Gastroesophageal sphincter (tissue), 4 donors: ENCODE measurements at places on chromosomes 5 and 9. TPM values are rescaled to one million over a fixed set of nuclear protein-coding genes. Genes with fewer than 3 reads are reported as not detected.
A peak's percentile ranks its signal among the peaks of the same experiment; 100 is the strongest.

The HNRNPAB gene
- 117 TPM for total RNA-seq

The MARCOL gene
- total RNA-seq: not detected

The HTR1A gene
- total RNA-seq: not detected

The ACSL6 gene
- 3.6 TPM for total RNA-seq

The C1QTNF3 gene
- total RNA-seq: 13.1 TPM

The FCN2 gene
- total RNA-seq: not detected

The CANX gene
- 281 TPM for total RNA-seq

The TAF1L gene
- total RNA-seq: not detected

The CKMT2 gene
- 10.2 TPM for total RNA-seq

The OLFM1 gene
- total RNA-seq: 32.8 TPM

DNA sequence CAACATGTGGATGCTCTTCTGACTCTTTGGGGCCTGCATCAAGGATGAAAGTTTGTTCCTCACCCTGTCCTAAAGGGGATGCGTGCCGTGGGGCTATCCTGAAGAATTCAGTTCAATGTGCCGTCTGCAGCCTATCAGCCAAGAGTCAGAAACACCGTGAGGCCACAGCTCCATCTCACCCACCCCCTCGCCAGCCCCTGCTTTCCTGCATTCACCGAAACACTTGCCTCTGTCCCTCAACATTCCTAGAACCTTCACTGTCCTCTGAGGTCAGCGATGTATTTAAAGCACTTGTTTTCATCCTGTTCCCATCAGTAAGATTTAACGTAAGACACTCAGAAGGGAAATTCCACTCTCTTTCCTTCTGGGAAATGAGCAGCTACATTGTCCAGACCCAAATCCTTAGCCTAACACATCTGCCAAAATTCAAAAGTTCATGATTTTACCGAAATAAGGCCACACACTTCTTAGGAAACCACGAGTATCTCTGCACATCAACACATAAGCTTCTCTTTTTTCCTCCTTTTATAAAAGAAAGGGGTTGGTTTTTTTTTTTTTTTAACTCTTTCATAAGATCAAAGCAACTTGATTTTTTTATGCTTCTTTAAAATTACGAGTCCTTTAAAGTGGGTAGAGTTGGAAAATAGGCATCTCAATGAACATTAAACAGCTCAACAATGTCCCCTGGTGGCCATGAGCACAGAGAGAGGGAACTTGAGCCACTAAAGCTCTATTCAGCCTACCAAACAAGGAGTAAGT, 100.7 kb downstream of the SUSD1 start:
- ATAC-seq: peak; percentile 75

DNA sequence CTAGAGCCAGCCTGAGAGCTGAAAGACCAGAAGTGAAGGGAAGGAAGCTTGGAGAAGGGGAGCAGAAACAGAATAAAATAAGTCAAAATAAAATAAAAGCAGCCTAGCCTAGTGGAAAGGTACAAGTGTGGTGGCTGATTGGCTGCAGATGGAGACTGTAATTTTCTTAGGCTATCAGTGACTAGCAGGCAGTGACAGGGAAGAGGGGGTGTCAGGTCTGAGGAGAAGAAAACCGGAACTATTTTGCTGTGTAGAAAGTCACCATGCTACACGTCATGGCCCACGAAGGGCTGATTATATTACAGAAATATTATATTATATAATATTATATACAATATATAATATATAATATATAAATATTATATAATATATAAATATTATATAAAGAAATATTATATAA, 98.1 kb upstream of the TAF11L2 start:
- ATAC-seq: no peak

DNA sequence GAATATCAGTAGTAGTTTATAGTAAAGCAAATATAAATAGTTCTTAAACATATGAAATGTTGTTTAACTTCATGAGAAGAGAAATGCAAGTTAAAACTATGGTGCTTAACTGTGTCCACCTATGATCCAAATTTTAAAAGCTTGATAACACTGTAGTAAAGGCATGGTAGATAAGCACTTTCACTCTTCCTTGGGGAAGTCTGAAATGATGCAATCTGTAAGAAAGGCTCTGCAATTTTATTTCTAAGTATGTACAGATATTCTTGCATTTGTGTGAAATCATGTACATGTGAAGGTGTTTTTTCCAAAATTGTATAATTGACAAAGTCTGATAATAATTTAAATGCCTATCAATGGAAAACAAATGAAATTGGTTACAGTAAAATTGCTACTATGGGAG, 66.9 kb downstream of the SYK start:
- no peak for ATAC-seq

DNA sequence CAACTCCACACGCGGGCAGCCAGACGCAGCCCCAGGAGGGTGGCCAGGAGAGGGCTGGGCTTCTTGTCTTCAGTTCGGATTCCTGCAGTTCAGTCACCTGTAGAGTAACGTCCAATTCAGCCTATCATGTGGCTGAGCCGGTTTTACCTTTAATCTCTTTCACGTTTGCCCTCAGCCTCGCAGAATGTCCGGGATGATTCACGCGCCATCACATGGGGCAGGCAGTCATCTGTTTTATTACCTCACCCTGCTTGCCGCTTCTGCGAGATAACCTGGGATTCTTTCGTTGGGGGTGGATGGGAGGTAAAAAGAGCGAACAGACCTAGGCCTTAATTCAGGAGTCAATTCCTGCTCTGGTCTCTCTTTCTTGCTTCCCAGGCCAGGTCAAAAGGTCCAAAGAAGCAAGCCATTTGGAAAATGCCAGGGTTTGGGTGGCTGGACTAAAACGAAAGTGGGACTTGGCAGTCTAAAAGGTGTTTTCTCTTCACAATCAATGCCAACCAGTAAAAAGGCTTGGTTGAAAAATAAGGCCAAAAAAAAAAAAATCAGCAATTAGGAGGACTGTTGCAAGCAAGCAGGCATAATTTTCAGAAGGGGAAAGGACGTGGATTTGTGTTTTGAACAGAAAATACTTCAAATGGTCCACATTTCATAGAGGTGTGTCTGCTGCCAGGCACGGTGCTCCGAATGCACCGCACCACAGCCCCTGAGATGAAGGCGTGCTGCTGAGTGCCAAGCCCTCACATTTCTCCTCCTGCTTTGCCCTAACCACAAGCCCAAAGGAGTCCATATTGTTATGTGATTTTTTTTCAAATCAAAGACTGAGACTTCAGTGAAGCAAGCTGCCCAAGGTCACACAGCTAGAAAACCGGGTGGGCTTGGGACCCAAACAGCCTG, 2.8 kb upstream of the WWC1 start:
- no peak for ATAC-seq

GRCh38 chr9:114968671-114969070, 38.3 kb upstream of the TNFSF8 start:
- no peak for ATAC-seq

DNA sequence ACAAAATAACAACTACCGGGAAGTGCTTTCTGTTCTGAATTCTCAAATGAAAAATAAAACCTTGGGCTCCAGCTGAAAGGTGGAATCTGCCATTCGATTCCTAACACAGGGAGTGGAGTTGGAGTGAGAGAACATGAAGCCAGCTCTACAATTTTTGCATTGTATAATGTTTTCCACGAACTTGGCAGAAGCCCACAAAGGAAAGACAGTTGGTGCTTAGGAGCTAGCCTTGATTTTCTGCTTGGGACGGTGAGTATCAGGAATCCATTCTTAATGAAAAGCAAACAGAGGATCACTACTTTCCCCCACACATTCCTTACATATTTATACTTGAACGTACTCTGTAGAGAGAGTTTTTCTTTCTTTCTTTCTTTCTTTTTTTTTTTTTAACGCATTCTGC, 74.2 kb upstream of the FBXL7 start:
- no peak for ATAC-seq

DNA sequence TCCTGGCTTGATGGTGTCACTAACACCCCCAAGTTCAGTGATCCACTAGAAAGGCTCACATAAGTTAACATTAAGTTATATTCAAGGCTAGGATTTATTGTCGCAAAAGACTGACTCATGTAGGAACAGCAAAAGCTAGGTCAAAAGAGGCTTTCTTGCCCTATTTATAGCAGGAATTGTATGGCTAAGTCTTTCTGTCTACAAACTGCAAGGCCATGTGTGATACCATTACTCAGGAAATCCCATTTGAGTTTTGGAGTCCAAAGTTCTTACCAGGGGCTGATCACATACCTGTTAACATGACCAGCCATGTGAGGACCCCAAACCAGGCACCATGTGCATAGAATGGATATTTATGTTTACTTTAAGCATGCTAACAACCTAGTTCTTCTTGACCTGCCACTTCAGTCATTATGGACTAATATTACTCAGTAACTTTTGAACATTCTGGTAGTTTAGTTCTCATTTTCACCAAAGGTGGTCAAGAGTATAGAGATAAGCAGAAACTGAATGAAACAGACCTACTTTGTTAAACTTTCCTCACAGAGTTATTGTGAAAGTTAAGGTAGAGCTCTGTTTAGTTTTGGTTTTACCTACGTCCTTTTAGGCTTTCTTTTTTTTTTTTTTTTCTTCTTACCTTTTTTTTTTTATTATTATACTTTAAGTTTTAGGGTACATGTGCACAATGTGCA, 281.1 kb downstream of the FER start:
- ATAC-seq: no peak

- ATAC-seq: no peak
Observed at GRCh38 chr9:98057138-98057799, 737 bp downstream of the NANS start.

GRCh38 chr5:1324719-1325190, 20.1 kb downstream of the CLPTM1L start:
- no peak for ATAC-seq

- ATAC-seq: no peak
Observed at GRCh38 chr5:66710557-66711088, 114.4 kb downstream of the MAST4 start.

GRCh38 chr9:122033775-122034373, 59.2 kb downstream of the TTLL11 start:
- ATAC-seq: no peak

GRCh38 chr5:36705055-36705454, 98.6 kb downstream of the SLC1A3 start:
- ATAC-seq: no peak

GRCh38 chr5:72328172-72328571, 8.0 kb downstream of the PTCD2 start:
- no peak for ATAC-seq

DNA sequence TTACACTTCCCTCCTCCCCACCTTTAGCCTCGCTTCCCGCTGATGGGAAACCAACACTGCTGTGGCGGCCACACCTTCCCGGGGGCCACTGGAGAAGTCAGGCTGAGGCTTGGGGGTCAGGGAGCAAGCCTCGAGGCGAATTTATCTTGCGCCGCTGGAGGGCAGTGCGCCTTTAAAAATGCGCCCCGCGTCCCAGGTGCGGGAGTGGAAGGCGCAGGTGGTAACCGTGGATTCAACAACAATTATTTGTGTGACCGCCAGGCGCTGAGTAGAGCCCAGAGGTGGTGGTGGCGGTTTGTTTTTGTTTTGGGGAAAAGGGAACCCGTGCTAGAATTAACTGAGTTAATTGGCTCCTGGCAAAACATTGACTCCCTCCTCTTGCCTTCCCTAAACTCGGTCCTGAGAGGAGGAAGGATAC, 1.1 kb downstream of the CFAP77 start:
- no peak for ATAC-seq

GRCh38 chr5:177209610-177210009, 76.0 kb downstream of the NSD1 start:
- no peak for ATAC-seq

DNA sequence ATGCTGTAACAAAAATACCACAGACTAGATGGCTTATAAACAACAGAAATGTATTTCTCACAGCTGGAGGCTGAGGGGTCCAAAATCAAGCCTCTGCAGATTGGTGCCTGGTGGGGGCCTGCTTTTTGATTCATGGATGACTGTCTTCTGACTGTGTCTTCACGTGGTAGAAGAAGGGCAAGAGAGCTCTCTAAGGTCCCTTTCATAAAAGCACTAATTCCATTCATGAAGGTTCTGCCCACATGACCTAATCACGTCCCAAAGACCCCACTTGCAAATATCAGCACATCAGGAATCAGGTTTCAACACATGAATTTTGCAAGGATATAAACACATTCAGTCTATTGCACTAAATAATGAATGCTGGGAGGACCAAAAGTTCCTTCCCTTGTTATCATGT, 278.4 kb downstream of the MARCHF11 start:
- no peak for ATAC-seq

DNA sequence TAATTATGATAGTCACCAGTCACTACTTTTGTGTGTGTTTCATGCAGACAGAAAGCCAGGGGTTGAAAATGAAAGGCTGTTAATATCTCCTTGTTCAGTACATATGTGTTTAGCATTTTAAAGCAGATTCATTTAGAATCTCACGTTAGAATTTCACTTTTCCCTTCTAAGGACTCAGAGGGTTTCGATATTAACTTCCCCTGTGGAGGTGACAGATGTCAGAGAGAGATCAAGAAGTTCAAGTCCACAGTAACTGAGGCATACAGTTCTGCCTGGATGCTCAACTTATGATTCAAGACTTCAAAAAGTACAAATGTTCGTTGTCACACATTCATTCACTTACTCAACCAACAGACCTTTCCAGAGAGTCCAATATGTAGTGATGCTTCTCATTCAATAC, 251.1 kb downstream of the EBF1 start:
- ATAC-seq: no peak

GRCh38 chr5:143146161-143146560, 257.3 kb downstream of the NR3C1 start:
- ATAC-seq: no peak
